ENCODE measurements at places on chromosomes 7 and 10. TPM values are rescaled to one million over a fixed set of nuclear protein-coding genes. Genes with fewer than 3 reads are reported as not detected.

The OR2A12 gene
- not detected for total RNA-seq

The AKR1D1 gene
- not detected for total RNA-seq

The FOXI2 gene
- not detected for total RNA-seq

The PRSS2 gene
- total RNA-seq: not detected

The GJD4 gene
- total RNA-seq: not detected

The RET gene
- 0.11 TPM for total RNA-seq

The HKDC1 gene
- total RNA-seq: under 0.01 TPM

The OR6B1 gene
- total RNA-seq: not detected

The EN2 gene
- not detected for total RNA-seq

The CHRM2 gene
- total RNA-seq: 0.11 TPM

The IDI2 gene
- not detected for total RNA-seq

The ADRB1 gene
- not detected for total RNA-seq

The PPRC1 gene
- 18.5 TPM for total RNA-seq

The NEURL1 gene
- total RNA-seq: 10.0 TPM

The C7orf57 gene
- total RNA-seq: 0.39 TPM

The NUPR2 gene
- total RNA-seq: not detected

The OIT3 gene
- under 0.01 TPM for total RNA-seq

The SNX10 gene
- total RNA-seq: 0.54 TPM

The NXPH1 gene
- total RNA-seq: not detected

The ABCA13 gene
- under 0.01 TPM for total RNA-seq

The GSTO2 gene
- 20.5 TPM for total RNA-seq

The SPDYE1 gene
- not detected for total RNA-seq

The EVX1 gene
- not detected for total RNA-seq

The GRID1 gene
- total RNA-seq: under 0.01 TPM

The ZSCAN25 gene
- total RNA-seq: 21.0 TPM

The ERCC6 gene
- total RNA-seq: 212 TPM

The ATOH7 gene
- total RNA-seq: under 0.01 TPM

The NEBL gene
- total RNA-seq: 47.7 TPM

The GPR15LG gene
- total RNA-seq: not detected

The FAM131B gene
- total RNA-seq: 1.4 TPM

The RSPH10B2 gene
- not detected for total RNA-seq

The GHRHR gene
- total RNA-seq: not detected

The CALML3 gene
- not detected for total RNA-seq

The ANKMY2 gene
- 25.9 TPM for total RNA-seq

The ADGRA1 gene
- total RNA-seq: not detected

The TMEM26 gene
- under 0.01 TPM for total RNA-seq

The MEOX2 gene
- total RNA-seq: not detected

The PPA1 gene
- total RNA-seq: 82.8 TPM

The EIF5AL1 gene
- 0.54 TPM for total RNA-seq

The WNT8B gene
- not detected for total RNA-seq

The ADAM22 gene
- total RNA-seq: under 0.01 TPM

The IKZF1 gene
- total RNA-seq: not detected

The FGL2 gene
- 0.11 TPM for total RNA-seq

The GFRA1 gene
- total RNA-seq: under 0.01 TPM

The PSMA2 gene
- total RNA-seq: 48.3 TPM

The MINDY4 gene
- total RNA-seq: 4.0 TPM

The SLC18A3 gene
- 44.6 TPM for total RNA-seq

The PDE1C gene
- 0.22 TPM for total RNA-seq

The OR13A1 gene
- not detected for total RNA-seq

The ZNF488 gene
- total RNA-seq: 5.0 TPM

The NET1 gene
- 44.8 TPM for total RNA-seq

The GRID2IP gene
- total RNA-seq: not detected

The EIF4EBP2 gene
- total RNA-seq: 49.5 TPM

The PHKG1 gene
- total RNA-seq: 1.2 TPM

The TMEM270 gene
- not detected for total RNA-seq

The PON3 gene
- total RNA-seq: 5.1 TPM

The CDK14 gene
- 15.4 TPM for total RNA-seq

The ANXA8 gene
- total RNA-seq: 768 TPM
